Right kidney (tissue), 9 donors: ENCODE measurements at places on chromosomes 6 and 20.

GRCh38 chr6:37628611-37629320 is 68.9 kb downstream of the MDGA1 start:
- DNase-seq, result no peak

GRCh38 chr20:39010496-39010895 is 48.4 kb downstream of the DHX35 start:
- DNase-seq, result no peak

- no peak for DNase-seq
Measured at GRCh38 chr6:23454080-23454976, 671.7 kb upstream of the NRSN1 start.

GRCh38 chr6:137430954-137431353 is 63.2 kb downstream of the OLIG3 start:
- no peak for DNase-seq

- no peak for DNase-seq
Measured at GRCh38 chr6:68978411-68978810, 343.3 kb downstream of the ADGRB3 start.

- DNase-seq, result peak; percentile 64
Measured at GRCh38 chr6:133916650-133917151, 27.8 kb downstream of the TCF21 start.

DNA sequence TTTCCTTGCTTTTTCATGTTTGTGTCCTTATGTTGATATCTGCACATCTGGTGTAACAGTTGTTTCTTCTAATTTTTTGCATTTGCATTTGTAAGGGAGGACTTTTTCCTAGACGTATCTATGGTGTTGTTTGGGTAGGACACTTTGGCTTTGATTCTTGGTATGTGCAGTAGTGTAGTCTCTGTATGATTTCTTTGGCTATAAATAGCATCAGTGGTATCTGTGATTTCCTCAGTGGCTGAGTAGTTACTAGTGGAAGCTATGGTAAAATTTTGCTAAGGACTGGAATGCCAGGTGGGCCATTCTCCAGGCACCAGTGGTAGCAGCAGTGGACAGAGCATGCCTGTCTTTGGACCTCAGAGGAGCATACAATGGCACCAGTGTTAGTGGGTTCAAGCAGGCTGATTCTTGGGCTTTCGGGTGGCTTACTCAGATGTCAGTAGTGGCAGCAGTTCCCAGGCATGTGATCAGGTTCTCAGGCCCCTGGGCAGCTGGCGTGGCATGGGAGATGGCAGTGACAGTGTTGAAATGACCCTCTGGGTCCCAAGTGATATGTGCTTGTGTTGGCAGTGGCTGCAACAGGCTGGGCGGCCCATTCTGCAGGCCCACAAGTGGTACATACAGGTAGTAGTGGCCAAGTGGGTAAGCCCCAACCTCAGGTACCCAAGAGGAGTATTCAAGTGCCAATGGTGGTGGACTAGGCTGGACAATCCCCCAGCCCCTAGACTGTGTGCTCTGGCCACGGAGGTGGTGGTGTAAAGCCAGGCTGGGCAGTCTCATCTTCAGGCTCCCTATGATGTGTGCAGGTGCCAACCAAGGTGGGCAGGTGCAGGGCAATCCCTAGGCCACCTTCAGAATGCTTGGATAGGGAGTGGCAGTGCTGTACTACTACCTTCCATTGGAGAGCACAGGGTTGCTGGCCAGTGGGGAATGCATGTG is 54.5 kb downstream of the PLCG1 start:
- DNase-seq, result no peak
